Astrocyte of the spinal cord (primary cell): ENCODE measurements at places on chromosomes 1 and 21.

DNA sequence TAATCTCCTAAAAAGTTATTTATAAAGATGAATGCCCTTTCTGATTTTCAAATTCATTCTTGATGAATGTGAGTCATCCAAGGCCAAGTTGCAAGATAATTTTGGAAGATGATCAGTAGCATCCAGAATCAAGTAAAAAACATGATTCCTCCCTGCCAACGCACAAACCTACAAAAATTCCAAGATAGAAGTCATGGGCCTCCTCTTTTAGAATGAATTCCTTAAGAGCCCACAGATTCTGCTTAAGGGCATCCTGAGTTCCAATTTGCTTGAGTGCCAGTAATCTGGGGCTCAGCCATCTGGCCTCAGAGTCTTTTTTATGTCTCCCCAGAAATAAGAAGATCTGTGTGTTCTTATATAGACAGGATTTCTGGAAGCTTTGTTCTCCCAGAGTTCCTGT lies 23.2 kb upstream of the SPATA6 start:
- DNase-seq: no peak

DNA sequence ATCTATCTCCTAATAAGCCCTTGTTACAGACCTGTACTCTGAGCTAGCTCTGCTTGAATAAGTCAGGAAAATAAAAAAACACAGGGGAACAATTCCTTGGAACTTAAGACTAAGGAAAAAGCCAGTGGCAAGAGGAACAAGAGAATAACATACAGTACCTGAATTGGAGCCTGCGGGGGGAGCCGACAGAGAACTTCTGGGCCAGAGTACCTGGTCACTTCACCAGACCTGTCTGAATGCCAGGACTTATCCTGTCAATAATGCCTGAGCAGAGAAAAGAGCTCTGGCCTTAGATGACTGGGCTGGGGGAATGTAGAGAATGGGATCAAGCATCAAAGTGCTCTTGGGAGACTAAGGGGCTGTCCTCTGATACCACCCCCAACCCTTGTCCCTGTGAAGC lies 15.1 kb downstream of the PEA15 start:
- no peak for DNase-seq

- no peak for DNase-seq
Observed at GRCh38 chr1:40808002-40808401, 24.4 kb downstream of the KCNQ4 start.

DNA sequence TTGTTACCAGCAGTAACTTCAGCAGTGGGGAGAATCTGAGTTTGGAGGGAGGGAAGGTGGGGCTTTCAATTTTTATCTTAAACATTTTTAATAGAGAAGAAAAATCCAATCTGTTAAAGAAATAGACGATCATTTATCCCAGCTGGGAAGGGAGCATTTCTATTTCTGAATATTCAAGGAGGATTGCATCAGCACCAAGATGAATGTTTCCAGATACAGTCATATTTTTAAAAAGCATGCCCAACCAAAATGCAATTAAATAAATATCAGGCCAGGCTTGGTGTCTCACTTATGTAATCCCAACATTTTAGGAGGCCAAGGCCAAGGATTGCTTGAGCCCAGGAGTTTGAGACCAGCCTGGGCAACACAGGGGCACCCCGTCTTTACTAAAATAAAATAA lies 1.7 kb upstream of the ATP1A4 start:
- no peak for DNase-seq

DNA sequence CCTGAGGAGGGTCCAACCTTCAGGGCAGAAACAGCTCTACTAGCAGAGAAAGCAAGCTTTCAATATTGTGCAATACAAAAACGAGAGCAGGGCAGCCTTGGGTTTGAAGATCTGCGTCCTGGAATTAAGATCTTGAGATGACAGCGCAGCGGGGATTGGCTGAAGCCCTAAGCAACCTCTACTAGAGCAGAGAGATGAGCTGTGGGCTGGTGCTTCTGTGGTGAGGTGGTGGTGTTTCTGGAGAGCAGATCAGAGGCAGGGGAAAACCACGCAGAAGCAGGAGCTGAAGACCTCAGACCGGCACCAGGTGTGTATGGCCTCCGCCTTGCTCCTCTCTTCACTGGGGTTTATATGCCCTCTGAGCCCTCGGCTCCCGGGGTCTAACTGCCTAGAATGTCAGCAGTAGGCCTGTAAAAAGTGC lies 12.5 kb downstream of the TRAF3IP3 start:
- no peak for DNase-seq

- DNase-seq: no peak
Observed at GRCh38 chr1:202069662-202070061, 53.1 kb upstream of the GPR37L1 start.

DNA sequence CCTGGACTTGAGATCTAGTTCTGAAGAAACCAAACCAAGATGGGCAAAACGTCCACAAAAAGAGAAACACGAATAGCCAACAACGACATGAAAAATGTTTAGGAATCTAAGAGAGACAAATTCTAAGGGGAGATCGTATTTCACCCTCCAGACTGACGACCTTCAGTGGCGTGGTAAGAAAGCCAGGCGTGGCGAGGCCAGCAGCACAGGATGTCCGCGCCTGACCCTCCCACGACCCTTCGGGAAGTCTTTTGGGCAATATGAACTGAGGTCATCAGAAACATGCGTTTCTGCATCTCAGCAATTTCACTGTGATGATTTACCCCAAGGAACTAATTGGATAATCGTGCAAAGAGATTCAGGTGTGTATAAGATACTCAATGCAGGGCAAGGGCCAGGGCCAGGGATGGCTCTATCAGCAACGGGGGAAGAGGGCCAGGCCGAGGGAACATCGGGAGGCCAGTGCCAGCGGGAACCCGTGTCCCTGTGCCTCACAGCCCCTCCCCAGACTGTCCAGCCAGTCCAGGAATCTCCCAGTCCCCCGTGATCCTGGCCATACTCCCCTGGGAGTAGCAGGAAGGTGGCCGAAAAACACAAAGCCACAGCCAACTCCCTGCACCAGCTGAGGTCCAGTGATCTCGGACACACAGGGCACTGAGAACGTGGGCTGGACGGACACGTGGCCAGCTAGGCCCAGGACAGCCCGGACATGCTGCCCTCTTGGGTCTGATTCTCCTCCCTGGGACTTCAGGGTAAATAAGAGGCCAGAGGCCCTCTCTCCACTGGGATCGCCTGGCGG lies 53.6 kb upstream of the ADARB1 start:
- no peak for DNase-seq

DNA sequence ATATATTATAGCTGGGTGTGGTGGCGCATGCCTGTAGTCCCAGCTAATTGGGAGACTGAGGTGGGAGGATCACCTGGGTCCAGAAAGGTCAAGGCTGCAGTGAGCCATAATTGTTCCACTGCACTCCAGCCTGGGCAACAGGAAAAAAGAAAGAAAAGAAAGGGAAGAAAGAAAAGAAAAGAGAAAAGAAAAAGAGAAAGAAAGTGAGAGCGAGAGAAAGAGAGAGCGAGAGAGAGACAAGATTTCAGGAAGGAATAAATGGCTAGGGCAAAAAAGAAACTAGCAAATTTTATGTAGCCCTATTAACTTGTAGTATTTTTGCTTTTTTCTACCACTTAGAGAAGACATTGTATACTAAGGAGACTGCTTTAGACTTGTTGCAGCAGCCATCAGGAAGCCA lies 6.2 kb downstream of the NRAS start:
- DNase-seq: no peak

DNA sequence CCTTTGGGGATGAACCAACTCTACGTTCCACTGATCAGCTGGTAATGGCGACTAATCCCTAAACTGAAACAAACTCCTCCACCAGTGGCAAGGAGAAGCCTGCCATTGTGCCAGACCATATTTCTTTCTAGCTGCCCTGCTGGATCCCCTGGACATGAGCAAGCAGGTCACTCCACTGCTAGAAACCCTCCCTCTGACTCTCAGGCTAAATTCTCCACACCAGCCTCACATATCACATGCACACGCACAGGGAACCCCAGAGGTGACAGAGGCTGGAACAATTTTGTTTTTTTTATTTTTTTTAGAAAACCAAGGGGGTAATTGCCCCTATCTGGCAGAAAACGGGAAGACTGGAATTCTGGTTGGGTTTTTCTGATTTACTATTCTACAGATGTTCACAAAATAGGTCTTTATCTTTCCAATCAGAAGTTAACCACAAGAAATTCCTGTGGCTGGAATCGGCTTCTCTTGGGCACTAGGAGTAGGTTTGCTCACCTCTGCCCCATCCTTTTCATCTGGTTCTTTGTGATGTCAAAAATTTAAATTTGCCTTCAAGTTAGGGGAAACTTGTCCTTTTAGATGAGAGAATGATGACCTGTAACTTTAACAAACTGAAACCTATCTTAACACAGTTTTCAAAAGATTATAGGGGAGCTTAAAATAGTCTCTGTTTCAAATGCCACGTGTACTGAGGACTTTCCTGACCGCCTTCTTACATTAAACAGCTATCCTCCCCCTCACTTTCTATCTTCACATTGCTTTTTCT lies 258.1 kb downstream of the SDCCAG8 start:
- peak; percentile 83 for DNase-seq

DNA sequence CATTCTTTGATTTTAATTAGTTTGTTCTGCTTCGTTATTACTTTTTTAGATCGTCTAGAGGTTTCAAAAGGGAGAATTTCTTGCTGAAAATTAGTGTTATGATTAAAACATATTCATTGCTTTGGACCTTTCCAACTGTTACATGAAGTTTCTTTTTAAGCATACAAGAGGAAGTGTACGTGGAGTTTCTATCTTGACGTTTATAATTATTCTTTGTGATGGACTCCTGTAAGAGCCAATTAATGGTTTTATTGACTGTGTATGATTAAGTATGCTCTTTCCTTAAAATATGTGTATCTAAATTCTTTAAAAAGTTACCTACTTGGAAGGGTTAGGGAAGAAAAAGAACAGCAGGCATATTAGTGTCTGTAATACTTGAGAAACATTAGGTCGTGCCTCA lies 37.8 kb downstream of the SPEN start:
- no peak for DNase-seq

DNA sequence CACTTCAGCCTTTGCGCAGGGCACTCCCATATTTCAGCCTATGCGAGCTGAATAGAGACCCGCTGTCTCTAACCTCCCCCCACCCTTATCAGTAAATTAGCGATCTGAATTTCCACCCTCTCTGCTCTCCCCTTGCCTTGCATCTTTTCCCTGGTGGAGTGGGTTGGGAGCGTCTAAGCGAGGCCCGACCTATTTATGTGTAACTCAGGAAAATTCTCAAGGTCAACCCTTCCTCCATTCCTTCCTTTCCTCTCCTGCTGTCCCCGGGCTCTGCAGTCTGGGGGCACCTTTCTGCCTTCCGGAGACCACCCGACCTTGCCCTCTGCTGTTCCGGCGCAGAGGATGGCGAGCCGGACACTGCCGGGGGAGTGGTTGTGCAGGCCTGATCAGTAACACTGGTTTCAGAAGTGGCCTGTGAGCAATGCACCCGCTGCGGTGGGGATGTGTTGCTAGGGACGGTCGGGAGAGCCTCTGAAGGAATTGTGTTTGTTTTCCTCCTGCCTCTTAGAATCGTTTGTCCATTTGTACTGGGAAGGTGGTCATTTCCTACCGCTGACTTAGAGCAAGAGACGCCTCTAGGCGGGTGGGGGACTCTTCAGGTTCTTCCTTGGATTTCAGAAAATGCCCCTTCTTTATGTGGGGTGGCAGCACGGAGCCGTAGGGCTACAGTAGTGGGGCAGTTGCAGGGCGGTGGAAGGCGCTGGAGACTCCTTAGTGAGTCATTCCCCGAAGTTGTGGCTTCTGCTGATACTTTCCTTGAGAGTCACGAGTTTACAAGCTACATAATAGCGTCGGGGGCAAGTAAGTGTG lies 513 bp downstream of the MGST3 start:
- peak; percentile 88 for DNase-seq

- no peak for DNase-seq
Observed at GRCh38 chr1:24996983-24997893, 67.2 kb upstream of the RUNX3 start.

- DNase-seq: no peak
Observed at GRCh38 chr1:226349801-226350518, 41.0 kb upstream of the LIN9 start.

DNA sequence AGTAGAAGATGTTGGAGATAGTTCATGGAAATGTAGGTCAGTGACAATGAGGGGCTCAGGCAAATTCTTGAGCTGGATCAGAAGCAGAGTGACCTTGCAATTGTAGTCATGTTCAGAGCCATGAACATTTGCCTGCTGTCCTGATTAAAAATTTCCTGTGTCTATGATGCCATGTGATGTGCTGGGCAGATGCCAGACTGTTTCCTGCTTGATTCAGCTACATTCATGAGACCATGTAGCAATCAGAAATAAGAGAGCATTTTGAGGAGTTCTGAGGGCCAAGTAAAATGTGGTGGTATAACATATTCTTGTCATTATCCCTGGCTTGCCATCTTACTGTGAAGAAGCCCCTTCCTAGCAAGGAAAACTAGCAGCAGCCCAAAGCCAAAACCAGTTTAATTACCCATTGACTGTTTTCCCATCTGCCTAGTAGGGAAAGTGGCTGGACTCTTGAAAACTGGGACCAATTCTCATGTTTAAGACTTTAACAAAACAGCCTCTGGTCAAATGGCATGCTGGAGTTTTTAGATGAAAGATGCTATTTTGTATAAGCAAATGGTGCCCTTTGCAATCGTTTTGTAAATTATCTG lies 118.3 kb downstream of the NOS1AP start:
- DNase-seq: no peak

- DNase-seq: peak; percentile 81
Observed at GRCh38 chr1:45953934-45954847, 150.8 kb downstream of the MAST2 start.
